ENCODE measurements at places on chromosomes 3 and 15.

DNA sequence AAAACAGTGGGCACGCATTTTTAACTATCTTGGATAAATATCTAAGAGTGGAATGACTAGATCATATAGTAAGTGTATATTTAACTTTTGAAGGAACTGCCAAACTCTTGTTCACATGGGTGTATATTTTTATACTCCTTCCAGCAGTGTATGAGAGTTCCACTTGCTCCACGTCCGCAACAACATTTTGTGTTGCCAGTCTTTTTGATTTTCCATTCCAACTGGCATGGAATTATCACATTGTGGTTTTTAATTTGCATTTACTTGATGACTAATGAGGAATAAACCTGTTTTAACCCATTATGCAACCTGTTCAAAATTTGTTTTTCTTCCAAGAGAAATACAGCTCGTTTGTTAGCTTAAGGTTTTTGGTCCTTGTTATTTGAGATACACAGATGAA, 51.6 kb downstream of the ZNF621 start:
- no peak for DNase-seq

GRCh38 chr3:114093596-114093995, 37.1 kb downstream of the QTRT2 start:
- peak; percentile 12 for DNase-seq

GRCh38 chr3:9168241-9168741, 81.2 kb downstream of the SRGAP3 start:
- no peak for DNase-seq

DNA sequence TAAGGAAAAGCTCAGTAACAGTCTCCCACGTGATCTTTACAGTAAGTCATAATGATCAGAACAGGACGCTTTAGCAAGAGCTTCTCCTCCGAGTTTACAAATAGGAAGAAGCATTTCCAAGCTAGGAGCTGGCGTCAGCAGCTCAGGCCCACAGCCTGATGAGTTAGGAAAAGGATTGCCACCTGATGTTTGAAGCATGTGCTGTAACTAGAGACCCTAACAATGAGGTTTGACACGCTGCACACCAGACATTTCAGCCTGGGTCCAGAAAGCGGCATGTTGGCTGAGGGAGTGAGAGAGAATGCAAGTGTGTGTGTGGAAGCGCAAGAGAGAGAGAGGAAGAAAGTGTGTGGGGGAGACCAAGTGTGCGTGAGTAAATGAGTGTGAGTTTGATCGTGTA, 47.3 kb downstream of the TLE3 start:
- DNase-seq: no peak

GRCh38 chr15:44801797-44802196, 65.5 kb downstream of the TRIM69 start:
- DNase-seq: no peak

DNA sequence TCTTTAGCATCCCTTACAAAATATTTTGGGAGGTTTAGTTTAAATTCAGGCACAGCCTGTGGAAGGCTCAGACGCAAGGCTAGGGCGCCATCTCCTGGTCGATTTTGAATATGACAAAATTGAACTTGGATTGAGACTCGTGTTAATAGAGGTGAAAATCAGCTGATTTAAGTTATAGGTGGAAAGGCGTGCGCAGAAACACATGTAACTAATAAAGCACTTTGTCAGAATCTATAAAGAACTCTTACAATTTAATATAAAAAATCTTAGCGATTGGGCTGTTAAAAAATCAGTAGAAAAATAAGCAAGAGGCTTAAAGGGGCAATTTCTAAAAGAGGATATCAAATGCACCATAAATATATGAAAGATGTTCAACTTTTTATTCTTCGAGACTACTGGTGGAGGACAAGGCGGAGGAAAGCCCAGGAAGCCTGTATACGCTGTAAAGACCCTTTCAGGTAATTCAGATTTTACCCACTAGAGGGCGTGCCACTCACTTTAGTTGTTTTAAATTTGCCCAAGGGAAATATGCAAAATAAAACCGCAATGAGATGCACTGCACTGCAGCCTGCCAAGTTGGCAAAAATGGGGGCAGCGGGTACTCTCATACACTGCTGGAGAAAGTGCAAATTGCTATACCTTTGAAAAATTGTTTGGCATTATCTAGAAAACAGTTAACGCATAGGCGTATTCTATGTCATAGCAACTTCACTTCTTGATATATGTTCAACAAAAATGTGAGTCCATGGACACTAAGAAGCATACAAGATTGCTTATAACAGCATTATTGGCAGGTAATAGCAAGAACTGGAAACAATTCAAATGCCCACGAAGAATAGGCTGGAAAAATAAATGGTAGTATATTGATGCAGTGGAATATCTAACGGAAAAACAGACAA, 64.7 kb downstream of the SLC30A4 start:
- peak; percentile 88 for DNase-seq

- DNase-seq: no peak
These were observed 2.9 kb downstream of the CCR3 start for GRCh38 chr3:46245146-46245545.

- peak; percentile 33 for DNase-seq
These were observed 7.4 kb downstream of the SQOR start for GRCh38 chr15:45641999-45642932.

GRCh38 chr15:93789441-93789840, 441.9 kb upstream of the MCTP2 start:
- DNase-seq: no peak

GRCh38 chr3:49716691-49717210, 2.7 kb downstream of the AMIGO3 start:
- DNase-seq: no peak

- DNase-seq: no peak
These were observed 429.3 kb upstream of the PDZRN3 start for GRCh38 chr3:74053970-74054516.

- no peak for DNase-seq
These were observed 86.2 kb downstream of the MEIS2 start for GRCh38 chr15:37014137-37014536.

DNA sequence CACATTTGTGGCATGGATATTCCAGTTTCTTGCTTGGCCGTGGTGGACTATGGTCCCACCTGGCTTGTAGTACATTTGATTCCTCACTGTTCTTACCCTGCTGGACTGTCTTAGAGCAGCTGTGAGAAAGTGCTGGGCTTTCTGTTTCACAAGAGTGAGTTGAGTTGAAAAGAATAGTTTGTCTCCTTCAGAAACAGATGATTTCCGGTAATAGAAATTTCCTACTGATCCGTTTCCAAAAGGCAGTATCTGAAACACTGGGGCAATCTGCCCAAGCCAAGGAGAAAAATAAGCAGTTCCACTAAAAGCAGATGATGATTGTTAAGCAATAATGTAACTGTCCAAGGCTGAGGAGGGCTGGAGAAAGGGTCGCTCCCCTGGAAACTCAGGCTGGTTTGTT, 96.0 kb downstream of the SUCLG2 start:
- DNase-seq: no peak

DNA sequence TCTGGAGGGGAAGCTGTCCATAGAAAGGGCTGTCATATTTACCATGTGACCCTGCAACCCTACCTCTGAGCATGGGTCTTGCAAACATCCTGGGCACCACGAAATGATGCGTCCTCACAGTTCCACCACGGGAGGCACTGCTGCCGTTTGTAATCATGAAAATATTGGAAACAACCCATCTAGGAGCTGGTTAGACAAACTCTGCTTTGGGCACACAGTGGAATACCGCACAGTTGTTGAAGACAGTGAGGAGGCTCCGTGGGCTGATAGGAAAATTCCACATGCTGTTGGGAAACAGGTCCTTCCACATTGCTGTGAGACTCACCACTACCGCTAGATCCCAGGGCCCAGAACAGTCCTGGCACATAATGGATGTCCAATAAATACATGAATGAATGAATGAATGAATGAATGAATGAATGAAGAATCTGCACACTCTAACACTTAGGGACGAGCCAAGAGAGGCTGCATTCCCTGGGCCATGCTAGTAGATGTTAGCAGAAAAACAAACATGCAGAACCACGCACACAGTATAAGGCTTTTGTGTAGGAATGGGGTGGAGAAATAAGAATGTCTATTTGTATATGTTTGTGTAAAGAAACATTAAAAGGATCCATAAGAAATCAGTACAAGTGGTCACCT, 40.6 kb downstream of the TPRA1 start:
- no peak for DNase-seq

DNA sequence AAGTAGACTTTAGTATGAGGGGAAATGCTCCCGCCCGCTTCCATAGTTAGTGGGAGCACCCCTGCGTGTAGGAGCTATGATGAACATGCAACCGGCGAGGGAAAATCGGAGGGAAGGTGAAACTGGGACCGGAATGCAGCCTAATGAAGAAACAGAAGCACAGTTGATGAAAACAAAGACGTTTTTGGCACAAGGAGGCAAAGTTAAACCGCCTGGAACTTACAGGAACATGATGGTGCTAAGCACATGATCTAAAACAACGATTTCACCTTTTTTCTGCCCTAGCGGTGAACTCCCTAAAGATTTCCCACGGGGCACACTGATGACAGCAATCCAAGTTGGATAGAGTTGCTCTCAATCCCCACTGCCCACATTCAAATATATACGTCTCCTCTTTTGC, 49.4 kb upstream of the SPATA12 start:
- no peak for DNase-seq

- no peak for DNase-seq
These were observed 30.0 kb downstream of the PDHB start for GRCh38 chr3:58403513-58404109.
